Chondrocyte (in vitro differentiated cells): ENCODE measurements at places on chromosomes 12 and 14.

- DNase-seq = no peak
These were observed 1004.2 kb upstream of the SEL1L start for GRCh38 chr14:82537831-82538230.

DNA sequence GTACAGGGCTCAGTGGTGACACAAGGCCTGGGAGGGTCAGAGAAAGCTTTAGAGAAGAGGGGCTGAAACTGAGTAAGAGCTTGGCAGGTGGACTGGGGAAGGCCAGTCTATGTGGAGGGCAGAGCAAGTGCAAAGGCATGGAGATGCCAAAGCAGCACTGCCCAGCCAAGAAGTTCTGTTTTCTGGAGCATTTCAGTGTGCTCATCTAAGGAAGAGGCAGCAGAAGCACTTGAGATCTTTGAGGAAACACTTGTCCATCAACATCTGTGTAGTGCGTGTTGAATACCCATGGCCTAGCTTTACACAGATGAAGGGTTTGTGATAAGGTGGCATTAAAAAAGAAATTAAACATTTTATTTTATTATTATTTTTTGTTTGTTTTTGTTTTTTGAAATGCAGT, 52.8 kb downstream of the FOS start:
- DNase-seq = no peak

DNA sequence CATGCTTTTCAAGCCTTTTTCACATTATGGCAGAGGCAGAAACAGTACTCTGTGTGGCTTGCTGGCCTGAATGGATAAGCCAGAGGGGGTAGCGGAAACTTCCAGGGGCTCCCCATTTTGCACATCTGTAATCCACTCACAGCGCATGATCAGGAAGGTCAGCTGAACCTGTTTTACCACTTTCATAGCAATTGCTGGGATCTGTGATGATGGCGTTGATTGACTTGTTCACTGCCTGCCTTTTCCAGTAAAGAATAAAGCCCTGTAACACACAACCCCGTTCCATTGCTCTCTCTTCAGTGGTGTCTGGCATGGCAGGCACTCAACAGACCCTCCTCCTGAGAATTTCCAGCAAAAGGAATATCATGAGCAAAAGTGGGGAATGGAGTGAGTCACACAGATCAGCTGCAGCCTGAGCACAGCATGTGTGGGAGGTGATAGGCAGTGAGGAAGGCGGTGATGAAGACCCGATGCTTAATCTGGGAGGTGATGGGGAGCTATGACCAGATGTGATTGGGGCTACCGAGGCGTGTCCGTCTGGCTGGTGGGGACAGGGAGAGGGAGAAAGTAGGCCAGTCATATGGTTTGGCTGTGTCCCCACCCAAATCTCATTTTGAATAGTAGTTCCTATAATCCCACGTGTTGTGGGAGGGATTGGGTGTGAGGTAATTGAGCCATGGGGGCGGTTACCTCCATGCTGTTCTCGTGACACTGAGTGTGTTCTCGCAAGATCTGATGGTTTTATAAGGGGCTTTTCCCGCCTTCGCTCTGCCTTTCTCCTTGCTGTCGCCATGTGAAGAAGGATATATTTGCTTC, 44.7 kb upstream of the CHST11 start:
- DNase-seq = no peak

GRCh38 chr14:93107453-93107852, 8.3 kb downstream of the ITPK1 start:
- no peak for DNase-seq

- no peak for DNase-seq
These were observed 11.9 kb downstream of the RHOF start for GRCh38 chr12:121781484-121781997.
